ENCODE measurements at places on chromosomes 16 and 17.

- no peak for DNase-seq
Observed at GRCh38 chr17:68381076-68381900, 76.0 kb downstream of the WIPI1 start.

GRCh38 chr17:81246679-81247338 lies 7.7 kb downstream of the NDUFAF8 start:
- DNase-seq = no peak

- DNase-seq = peak; percentile 24
Observed at GRCh38 chr17:29588017-29588561, 1.4 kb downstream of the GIT1 start.

DNA sequence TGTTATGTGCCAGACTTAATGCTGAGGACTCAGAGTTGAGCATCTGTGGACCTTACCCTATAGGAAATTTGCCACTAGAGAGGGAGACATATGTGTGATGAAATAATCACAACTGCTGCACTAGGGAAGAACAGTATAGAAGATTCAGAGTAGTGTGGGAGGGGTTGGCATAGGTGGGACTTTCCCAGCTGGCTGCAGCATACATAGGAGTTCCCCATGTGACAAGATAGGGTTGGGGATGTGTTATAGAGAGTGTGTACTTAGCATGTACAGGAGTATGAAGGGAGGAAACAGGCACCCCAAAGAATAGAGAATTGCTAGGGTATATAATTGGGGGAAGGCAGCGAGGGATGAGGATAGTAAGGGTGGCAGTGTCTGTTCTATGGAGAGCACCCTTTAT lies 2.9 kb downstream of the NUP93 start:
- DNase-seq = peak; percentile 50

DNA sequence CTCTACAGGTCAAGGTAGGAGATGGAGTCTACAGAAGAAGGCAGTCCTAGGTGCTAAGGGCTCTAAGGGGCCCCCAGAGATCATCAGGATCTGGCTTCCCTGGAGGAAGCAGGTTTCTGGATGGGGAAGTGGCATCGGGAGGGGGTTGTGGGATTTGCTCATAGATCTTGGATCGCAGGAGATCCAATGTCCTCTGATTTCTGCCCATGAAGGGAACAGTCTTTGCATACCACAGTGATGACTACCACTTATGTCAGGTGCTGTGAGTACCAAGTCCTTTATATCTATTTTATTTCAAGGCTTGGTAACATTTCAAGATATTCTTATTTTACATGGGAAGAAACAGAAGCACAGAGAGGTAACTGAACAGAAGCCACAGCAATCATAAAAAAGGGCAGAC lies 164.0 kb downstream of the RGS9 start:
- DNase-seq = no peak

DNA sequence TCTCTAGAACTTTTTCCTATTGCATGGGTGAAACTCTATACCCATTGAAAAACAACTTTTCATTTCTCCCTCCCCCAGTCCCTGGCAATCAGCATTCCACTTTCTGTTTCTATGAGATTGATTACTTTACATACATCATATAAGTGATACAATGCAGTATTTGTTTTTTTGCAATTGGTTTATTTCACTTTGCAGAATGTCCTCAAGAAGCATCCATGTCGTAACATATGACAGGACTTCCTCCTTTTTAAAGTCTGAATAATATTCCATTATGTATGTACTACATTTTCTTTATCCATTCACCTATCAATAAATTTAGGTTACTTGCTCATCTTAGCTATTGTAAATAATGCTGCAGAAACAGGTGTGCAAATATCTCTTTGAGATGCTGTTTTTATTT lies 8.8 kb downstream of the IL21R start:
- DNase-seq = no peak

GRCh38 chr16:89097392-89097772 lies 3.7 kb downstream of the ACSF3 start:
- DNase-seq = no peak

DNA sequence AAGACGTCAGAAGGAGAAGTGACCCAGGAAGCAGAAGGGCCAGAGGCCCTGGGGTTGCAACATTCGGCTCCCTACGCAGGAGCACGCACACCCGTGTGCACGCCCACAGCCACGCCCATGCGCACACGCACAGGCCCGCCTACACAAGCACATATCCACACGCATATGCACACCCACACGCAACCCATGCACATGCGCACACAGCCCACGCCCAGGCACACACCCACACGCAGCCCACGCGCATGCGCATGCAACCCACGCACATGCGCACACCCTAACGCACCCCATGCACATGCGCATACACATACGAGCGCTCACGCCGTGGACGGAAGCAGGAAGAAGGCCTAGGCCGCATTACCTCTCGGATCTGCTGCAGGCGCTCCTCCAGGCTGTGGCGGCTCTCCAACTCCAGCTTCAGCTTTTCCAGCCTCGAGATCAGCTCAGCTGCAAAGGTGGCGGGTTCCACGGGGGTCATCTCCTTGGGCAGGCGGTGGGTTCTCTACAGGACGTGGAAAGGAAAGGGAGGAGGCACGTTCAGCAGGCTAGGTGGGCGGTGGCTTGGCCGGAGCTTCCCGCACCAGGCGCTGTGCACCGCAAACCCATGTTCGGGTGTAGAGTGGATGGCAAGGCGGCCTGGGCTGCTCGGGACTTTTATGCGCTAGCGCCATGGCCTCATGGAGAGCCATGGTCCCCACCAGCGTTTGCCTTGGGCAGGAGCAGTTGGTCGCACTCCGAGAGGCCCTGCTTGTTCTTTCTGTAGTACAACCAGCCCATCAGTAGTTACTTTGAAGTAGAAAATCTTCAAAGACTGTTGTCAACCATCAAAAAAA lies 23.4 kb downstream of the AXIN2 start:
- peak; percentile 61 for DNase-seq

GRCh38 chr17:74763565-74764387 lies 12.4 kb downstream of the NAT9 start:
- DNase-seq = no peak

DNA sequence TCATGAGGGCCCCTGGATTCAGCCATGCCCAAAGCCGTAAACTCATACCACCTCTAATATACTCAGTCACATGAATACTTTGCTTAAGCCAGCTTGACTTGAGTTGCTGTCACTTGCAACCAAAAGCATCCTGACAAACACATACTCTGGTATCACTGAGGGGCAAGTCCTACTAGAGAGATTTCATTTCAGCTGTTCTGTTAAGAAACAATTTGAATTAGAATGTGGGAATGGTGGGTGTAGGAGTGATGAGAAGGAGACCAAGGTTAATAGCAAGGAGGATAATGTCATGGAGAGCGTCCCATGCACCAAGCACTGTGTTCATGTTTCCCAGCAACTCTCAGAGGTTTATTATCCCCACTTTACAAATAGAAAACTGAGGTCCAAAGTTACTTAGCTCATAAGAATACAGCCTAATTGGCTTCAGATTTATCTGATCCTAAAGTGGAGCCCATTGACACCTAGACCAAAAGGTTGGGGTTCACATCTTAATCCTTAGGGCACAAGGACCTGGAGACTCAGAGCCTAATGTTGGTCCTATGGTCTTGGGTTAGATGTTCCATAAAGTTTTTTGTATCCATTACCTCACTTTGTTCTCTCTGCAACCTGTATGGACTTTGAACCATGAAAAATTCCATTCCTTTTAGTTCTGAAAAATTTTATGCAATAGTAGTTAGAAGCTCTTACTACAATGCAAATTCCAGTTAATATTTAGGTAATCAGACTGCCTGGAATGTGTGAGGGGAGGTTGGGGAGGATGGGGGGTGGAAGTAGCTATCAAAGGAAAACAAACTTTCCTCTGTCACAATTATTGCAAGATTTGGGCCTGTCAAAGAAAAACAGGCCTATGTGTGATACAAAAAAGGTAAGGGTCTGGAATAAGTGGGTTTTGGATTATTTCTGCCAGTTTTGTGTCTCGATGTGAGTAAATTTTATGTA lies 105.9 kb downstream of the IRX3 start:
- DNase-seq = no peak

DNA sequence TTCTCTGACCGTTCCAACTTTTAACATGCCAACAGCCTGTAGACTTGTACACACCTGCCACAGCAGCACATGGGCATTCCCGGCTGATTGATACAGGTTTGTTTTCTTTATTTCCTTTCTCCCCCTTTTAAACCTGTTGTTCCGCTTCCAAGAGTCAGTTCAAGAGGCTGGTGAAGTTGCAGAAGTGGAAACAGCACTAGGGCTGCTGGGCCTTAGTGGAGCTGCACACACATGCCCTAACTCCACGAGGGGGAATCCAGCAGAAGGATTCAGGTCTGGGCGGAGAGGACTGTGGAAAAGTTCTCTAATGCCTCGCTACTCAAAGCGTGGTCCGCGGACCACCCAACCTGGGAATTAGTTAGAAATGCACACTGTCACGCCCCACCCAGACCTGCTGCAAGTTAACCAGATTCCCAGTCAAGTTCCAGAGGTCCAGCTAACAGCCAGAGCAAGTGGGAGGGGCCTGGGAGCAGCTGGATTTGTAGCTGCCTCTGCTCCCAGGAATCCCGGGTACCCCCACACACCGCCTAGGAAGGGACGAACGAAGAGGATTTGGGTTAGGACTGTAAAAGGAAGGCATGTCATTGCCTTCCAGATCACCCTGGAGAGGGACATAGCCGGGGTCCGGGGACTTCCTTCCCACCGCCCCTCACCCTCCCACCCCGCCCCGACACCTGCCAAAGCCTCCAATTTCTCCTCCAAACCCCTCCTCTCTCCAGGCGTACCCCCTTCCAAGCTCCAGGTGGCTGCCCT lies 542 bp downstream of the SLC39A11 start:
- DNase-seq = no peak

DNA sequence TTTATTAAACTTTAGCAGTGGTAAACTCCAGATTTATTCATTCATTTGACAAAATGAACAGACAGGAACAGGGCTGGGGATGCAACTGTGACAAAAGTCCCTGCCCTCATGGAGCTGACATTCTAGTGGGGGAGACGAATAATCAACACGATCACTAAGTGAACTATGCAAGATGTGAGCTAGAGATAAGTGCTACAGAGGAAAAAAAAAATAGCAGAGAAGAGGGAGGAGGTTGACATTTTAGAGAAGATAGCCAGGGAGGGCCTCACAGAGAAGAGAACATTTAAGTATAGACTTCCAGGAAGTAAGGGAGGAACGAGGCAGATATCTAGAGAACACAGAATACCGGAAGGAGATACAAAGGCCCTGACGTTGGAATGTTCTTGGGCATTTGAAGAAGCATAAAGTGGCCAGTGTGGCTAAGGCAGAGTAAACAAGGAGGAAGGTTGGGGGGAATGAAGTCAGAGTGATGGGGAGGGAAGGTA lies 17.9 kb upstream of the AP1G1 start:
- DNase-seq = no peak

DNA sequence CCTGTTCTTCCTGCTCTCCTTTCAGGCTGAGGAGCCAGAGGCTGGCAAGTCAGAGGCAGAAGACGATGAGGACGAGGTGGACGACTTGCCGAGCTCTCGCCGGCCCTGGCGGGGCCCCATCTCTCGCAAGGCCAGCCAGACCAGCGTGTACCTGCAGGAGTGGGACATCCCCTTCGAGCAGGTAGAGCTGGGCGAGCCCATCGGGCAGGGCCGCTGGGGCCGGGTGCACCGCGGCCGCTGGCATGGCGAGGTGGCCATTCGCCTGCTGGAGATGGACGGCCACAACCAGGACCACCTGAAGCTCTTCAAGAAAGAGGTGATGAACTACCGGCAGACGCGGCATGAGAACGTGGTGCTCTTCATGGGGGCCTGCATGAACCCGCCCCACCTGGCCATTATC lies 25.6 kb upstream of the LGALS9 start:
- no peak for DNase-seq
